Activated B cell treated with CpG ODN at 0.5 μM for 24 hours (primary cell): ENCODE measurements at places on chromosomes 16 and 17.
A peak's percentile ranks its signal among the peaks of the same experiment; 100 is the strongest.

DNA sequence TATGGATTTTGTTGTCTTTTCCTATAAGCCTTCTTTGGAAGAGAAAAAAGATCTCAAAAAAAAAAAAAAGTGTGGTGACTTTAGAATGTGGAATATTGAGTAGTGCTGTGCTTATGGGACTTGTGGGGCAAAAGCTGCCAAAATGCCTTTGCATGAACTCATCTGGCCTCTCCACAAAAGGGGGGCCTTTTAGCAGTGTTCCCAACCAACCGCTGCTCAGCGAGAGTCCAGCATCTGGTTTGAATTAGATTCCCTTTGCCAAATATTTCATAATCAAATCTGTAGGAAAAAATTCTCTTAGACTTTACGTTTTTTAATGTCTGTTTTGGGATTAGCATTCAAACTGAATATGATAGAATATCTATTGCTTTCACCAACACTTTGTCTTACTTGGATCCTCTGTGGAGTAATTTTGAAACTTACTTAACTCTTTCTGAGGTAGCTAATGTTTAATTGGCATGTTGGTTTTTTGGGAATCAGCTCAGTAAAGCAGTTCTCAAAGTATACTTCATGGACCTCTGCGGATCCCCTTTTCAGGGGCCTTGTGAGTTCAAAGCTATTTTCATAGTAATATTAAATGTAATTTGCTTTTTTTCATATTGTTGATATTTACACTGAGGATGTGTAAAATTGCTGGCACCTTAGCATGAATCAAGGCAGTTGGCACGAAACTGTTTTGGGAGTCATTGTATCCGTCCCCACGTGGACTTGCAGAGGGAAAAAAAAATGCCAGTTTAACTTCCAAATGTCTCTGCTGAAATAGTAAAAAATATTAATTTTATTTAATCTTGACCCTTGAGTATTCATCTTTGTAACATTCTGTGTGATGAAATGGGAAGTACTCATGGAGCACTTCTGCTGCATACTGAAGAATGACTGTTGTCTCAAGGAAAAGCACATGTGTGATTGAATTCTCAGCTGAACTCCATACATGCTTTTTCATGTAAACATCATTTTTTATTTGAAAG is 34.7 kb upstream of the VPS4A start:
- peaks cover 3% of the 10 kb centered on the region for H3K36me3 ChIP-seq
- no peak overlapping the region for H3K27ac ChIP-seq
- no peak overlapping the region for H3K4me3 ChIP-seq
- no peaks in the 10 kb centered on the region for H3K4me1 ChIP-seq

GRCh38 chr17:19867329-19868078 is at the start of gene ULK2:
Gene ULK2 (minus strand): TSS chr17:19867936. CDS start chr17:19867417, 519 bp downstream.
- H3K27me3 ChIP-seq: peaks cover 3% of the 10 kb centered on the region
- H3K4me3 ChIP-seq: peak within 1 kb of the TSS; percentile 78
- peak; percentile 50 for DNase-seq
- peaks cover 5% of the 10 kb centered on the region for H3K4me1 ChIP-seq
- H3K27ac ChIP-seq: no peak within 1 kb of the TSS

GRCh38 chr17:64687961-64688360 is 25.9 kb upstream of the SMURF2 start:
- no peaks in the 10 kb centered on the region for H3K4me1 ChIP-seq
- DNase-seq: no peak
- H3K27ac ChIP-seq: no peak overlapping the region
- no peak overlapping the region for H3K4me3 ChIP-seq
- no peaks in the 10 kb centered on the region for H3K36me3 ChIP-seq

GRCh38 chr17:44067545-44067940 is 1.1 kb upstream of the LSM12 start:
- H3K4me3 ChIP-seq: peak overlapping the region; percentile 91
- DNase-seq: no peak
- peaks cover 54% of the 10 kb centered on the region for H3K4me1 ChIP-seq
- H3K36me3 ChIP-seq: peaks cover 26% of the 10 kb centered on the region
- no peaks in the 10 kb centered on the region for H3K27me3 ChIP-seq

DNA sequence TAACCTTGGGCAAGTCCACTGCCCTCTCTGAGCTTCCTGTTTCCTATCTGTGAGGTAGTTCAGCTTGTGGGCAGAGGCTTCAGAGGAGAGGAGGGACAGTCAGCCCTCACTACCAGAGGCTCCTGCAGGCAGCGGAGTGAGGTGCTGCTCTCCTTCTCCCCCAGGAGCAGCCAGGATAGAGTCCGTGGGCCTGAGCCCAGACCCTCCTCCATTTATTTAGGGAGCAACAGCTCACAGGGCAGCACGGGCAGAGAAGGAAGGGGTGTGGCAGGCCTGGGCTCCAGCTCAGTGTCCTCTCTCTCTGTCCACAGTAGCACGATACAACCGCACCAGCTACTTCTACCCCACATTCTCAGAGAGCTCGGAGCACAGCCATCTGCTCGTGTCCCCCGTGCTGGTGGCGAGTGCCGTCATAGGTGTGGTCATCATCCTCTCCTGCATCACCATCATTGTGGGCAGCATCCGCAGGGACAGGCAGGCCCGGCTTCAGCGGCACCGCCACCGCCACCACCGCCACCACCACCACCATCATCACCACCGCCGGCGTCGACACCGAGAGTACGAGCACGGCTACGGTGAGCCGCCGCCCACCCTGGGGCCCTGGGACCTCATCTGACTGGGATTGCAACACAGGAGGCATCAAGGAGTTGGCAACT is 42.3 kb downstream of the BEAN1 start:
- H3K4me1 ChIP-seq: peaks cover 6% of the 10 kb centered on the region
- no peak overlapping the region for H3K4me3 ChIP-seq
- H3K36me3 ChIP-seq: no peaks in the 10 kb centered on the region
- no peak for DNase-seq
- H3K27me3 ChIP-seq: peaks cover 30% of the 10 kb centered on the region

DNA sequence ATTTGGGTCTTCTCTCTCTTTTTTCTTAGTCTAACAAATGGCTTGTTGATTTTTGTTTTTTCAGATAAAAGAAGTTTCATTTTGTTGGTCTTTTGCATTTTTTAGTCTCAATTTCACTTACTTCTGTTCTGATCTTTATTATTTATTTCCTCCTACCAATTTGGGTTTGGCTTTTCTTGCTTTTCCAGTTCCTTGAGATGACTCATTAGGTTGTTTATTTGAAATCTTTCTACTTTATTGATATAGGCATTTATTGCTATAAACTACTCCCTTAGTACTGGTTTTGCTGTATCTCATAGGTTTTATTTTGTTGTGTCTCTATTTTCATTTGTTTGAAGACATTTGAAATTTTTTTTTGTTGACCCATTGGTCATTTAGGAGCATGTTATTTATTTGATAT is 152.2 kb upstream of the MPHOSPH6 start:
- H3K27me3 ChIP-seq: no peaks in the 10 kb centered on the region
- H3K27ac ChIP-seq: no peak overlapping the region
- no peaks in the 10 kb centered on the region for H3K36me3 ChIP-seq

- no peaks in the 10 kb centered on the region for H3K4me1 ChIP-seq
- H3K27ac ChIP-seq: no peak overlapping the region
- H3K36me3 ChIP-seq: peaks cover 48% of the 10 kb centered on the region
- DNase-seq: no peak
Observed at GRCh38 chr17:4154201-4154600, 11.2 kb downstream of the CYB5D2 start.

DNA sequence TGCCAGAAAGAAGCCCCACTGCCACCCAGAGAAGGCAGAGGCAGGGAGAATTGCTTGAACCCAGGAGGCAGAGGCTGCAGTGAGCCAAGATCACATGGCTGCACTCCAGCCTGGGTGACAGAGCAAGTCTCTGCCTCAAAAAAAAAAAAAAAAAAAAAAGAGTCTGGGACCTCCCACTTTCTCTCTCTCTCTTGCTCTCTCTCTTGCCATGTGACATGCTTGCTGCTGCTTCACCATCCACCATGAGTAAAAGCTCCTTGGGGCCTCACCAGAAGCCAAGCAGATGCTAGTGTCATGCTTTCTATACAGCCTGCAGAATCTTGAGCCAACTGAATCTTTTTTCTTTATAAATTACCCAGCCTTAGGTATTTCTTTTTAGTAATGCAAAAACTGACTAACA is 21.5 kb upstream of the SRSF1 start:
- peaks cover 21% of the 10 kb centered on the region for H3K27me3 ChIP-seq
- no peaks in the 10 kb centered on the region for H3K4me1 ChIP-seq
- no peak overlapping the region for H3K4me3 ChIP-seq
- no peaks in the 10 kb centered on the region for H3K36me3 ChIP-seq
- no peak for DNase-seq

GRCh38 chr16:19274165-19274797 is 11.2 kb upstream of the CLEC19A start:
- DNase-seq: no peak
- no peaks in the 10 kb centered on the region for H3K36me3 ChIP-seq
- H3K4me1 ChIP-seq: peaks cover 7% of the 10 kb centered on the region
- no peaks in the 10 kb centered on the region for H3K27me3 ChIP-seq

- H3K4me1 ChIP-seq: peaks cover 14% of the 10 kb centered on the region
- no peak for DNase-seq
- no peaks in the 10 kb centered on the region for H3K36me3 ChIP-seq
- H3K27ac ChIP-seq: no peak overlapping the region
- no peak overlapping the region for H3K4me3 ChIP-seq
Observed at GRCh38 chr17:50205111-50205962, 3.9 kb upstream of the COL1A1 start.

DNA sequence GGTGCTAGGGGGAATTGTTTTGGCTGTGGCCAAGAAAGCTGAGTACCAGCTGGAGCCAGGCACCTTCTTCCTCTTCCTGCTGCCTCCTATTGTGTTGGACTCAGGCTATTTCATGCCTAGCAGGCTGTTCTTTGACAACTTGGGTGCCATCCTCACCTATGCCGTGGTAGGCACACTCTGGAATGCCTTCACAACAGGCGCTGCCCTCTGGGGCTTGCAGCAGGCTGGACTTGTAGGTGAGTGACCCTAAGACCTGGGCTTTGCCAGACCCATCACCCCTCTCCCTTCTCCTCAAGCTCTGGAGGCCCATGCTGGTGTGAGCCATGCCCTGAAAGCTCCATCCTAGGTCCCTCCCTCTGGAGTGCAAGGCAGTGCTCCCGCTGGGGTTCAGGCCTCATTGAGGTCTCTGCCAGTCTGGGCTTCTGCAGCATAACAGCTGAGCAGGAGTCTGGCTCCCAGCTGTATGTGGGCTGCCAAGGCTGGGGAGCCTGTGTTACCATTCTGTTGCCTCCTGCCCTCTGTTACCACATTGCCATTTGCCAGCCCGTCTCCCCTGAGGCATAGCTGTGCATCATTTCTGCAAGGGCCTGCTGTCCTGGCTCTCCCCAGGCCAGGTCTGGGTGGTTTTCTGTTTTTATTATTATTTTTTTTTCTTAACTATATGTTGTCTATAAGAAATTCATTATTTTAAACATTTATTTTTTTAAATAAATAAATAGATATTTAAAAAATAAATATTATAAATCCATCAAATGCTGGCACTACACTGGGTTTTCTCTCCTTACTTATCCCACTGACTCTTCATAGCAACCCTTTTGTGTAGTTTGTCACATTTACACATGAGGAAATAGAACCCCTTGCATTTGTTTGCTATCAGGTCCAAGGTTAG is 4.1 kb downstream of the SLC9A5 start:
- H3K36me3 ChIP-seq: peaks cover 1% of the 10 kb centered on the region
- H3K27ac ChIP-seq: no peak overlapping the region
- H3K4me3 ChIP-seq: no peak overlapping the region
- no peak for DNase-seq
- peaks cover 16% of the 10 kb centered on the region for H3K4me1 ChIP-seq

- peak; percentile 90 for DNase-seq
- H3K27me3 ChIP-seq: no peaks in the 10 kb centered on the region
- peaks cover 89% of the 10 kb centered on the region for H3K4me1 ChIP-seq
- peak within 1 kb of the TSS; percentile 96 for H3K27ac ChIP-seq
Observed at GRCh38 chr17:63931981-63932561, at the start of gene CD79B. Gene CD79B (minus strand): TSS chr17:63932331. CDS start chr17:63932261, 70 bp downstream.

DNA sequence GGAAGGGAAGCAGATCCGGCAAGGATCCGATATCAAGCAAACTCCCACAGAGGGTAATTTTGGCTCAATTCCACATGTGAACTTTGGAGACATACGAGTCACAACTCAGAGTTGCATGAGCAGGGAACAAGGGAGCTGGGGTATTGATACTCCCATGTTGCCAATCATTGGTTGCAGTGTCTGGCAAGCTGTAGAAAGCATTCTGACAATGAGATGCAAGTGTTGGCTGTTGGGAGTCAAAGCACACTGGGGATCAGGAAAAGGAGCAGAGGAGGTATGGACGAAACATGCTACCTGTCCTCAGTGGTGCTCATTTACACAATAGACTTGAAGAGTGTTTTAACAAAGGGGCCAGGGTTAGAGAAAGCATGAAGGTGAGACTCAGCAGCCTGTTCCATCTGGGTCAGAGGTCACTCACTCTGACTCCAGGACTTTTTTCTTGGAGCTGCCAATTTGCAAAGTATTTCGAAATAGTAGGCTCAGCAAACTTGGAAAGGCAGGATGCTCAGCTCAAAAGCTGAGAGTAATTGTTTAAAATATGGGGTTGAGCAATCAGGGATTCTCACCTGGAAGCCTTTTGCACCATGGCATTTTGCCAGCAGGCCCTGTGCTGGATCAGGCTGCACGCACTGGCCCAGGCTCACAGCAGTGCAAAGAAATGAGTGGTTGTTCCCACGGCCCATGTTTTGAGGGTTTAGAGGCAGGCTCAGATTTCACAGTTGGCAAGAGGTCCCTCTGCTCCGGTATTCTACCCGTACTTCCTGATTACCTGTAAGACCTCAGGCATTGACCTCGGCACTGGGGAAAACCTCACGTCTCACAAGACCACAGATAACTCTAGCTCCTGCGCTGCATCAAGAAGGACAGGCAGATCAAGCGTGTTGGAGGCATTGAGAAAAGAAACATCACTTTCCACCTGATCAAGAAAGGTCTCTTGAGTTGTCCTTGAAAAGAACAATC is 17.6 kb upstream of the NKD1 start:
- H3K36me3 ChIP-seq: no peaks in the 10 kb centered on the region
- H3K4me1 ChIP-seq: no peaks in the 10 kb centered on the region
- peaks cover 29% of the 10 kb centered on the region for H3K27me3 ChIP-seq
- H3K27ac ChIP-seq: no peak overlapping the region
- no peak overlapping the region for H3K4me3 ChIP-seq
